ENCODE measurements at places on chromosomes 4 and X.
A peak's percentile ranks its signal among the peaks of the same experiment; 100 is the strongest.

DNA sequence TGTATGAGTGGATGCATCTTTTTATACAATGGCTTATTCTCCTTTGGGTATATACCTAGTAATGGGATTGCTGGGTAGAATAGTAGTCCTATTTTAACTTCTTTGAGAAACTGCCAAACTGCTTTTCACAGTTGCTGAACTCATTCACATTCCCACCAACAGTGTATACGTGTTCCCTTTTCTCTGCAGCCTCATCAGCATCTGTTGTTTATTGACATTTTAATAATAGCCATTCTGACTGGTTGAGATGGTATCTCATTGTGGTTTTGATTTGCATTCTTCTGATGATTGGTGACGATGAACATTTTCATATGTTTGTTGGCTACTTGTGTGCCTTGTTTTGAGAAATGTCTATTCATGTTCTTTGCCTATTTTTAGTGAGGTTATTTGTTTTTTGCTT is 687.0 kb upstream of the EPHA5 start:
- no peaks in the 10 kb centered on the region for H3K27me3 ChIP-seq
- H3K4me3 ChIP-seq = no peak overlapping the region
- no peak overlapping the region for H3K27ac ChIP-seq

DNA sequence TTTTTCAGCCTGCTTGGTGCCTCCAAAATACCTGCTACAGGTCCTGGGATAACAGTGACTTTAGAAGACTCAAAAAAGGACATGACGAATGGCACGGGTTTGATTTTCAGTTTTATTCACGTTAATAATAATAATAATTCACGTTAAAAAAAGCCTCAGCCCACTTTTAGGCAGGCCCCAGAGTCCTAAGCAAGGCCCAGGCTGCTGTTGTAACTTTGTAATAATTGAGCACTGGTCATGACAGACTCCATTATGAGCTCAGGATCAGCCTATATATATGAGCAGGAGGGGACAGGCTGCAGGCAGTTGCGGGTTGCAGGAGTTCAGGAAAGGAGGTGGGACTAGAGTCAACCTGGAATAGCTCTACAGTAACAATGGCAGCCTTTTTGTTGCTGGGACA is at the start of gene TMEM31:
Gene TMEM31, plus strand, starts transcription at position 301 of the 400 bp plus-strand sequence. CDS start 1,350 bp downstream, outside the sequence.
- H3K4me1 ChIP-seq = no peaks in the 10 kb centered on the region
- no peaks in the 10 kb centered on the region for H3K36me3 ChIP-seq
- no peak within 1 kb of the TSS for H3K27ac ChIP-seq
- H3K4me3 ChIP-seq = no peak within 1 kb of the TSS
- no peak for DNase-seq

DNA sequence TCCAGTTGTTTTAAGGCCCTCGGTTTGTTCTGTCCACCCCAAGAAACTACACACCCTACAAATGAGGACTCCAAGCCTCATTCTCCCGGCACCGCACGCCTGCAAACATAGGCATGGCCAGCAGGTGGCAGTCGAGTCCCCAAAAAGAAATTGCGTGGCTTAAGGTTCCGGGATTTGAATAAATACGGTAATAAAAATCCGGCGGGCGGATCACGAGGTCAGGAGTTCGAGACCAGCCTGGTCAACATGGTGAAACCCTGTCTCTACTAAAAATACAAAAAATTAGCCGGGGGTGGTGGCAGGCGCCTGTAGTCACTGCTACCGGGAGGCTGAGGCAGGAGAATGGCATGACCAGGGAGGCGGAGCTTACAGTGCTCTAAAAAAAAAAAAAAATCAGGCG is 21.8 kb upstream of the CSF2RA start:
- no peak overlapping the region for H3K4me3 ChIP-seq
- H3K27ac ChIP-seq = no peak overlapping the region
- no peaks in the 10 kb centered on the region for H3K36me3 ChIP-seq
- DNase-seq = peak; percentile 61
- no peaks in the 10 kb centered on the region for H3K27me3 ChIP-seq

DNA sequence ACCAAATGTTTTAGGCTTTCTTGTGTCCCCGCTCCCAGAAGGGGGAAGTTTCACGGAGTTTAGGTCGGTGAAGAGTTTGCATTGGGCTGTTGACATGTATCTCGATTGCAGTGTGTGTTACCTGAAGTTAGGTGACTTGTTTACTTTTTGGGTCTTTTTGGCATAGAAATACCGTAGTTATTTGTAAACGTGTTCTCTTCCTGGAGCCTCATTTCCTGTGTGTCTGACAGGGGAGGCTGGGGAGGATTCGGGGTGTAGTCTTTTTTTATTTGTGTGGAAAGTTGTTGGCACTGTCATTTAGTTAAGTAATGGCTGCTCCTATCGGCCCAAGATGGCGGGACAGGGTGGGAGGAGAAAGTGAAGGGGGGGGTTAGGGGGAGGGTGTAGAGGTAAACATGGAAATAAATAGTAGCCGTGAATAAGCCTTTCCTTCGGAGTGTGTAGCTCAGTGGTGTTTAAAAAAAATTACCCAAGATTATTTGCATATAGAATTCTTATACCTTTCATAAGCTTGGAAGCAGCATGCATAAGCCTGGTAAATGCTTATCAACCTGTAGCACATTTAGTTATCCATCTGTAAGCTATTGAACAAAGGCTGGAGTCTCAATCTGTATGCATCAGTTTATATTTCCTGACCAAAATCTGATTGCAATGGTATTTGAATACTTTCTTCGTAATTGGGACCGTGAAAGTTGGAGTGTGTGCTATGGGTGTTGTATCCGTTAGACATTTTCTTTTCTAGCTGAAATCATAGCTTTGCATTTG is 1.6 kb downstream of the KDM6A start:
- peak overlapping the region; percentile 88 for H3K27ac ChIP-seq
- no peaks in the 10 kb centered on the region for H3K4me1 ChIP-seq
- DNase-seq = peak; percentile 5

DNA sequence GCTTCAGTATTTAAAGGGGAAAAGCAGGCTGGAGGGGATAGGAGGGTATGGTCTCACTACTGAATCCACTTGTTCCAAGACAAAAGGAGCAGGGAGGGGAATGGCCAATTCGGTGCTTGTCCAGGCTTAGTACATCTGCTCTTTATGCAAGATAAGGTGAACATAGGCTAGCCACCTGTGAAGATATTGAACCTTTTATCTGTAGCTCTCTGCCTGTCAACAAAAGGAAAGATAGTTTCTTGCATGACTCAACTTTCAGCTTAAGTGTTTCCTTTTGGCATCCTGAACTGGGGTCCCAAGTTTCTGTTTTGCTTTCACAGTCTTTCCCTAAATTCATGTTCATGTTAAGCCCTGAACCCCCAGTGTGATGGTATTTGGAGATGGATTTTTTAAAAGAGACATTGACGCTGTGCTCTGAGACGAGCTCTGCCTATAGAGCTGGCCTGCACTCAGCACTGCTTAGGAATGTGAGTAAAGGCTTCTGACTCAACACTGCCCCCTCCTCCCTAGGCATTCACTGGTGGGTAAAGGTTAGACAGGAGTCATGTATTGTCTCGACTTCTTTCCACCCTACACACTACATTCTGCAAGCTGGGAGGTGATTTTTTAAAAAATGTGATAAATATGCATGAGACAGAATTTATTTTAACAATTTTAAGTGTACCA is 28.2 kb downstream of the FAM149A start:
- no peaks in the 10 kb centered on the region for H3K36me3 ChIP-seq
- H3K27ac ChIP-seq = no peak overlapping the region
- H3K4me3 ChIP-seq = no peak overlapping the region
- DNase-seq = no peak
- no peaks in the 10 kb centered on the region for H3K4me1 ChIP-seq

- peaks cover 4% of the 10 kb centered on the region for H3K4me1 ChIP-seq
- peak overlapping the region; percentile 56 for H3K27ac ChIP-seq
- no peaks in the 10 kb centered on the region for H3K27me3 ChIP-seq
- no peak for DNase-seq
These were observed 999 bp downstream of the ZNF518B start for GRCh38 chr4:10456260-10456594.

GRCh38 chr4:156969101-156969500 is 2.5 kb downstream of the PDGFC start:
- peaks cover 3% of the 10 kb centered on the region for H3K4me1 ChIP-seq
- no peak overlapping the region for H3K27ac ChIP-seq
- DNase-seq = no peak
- H3K4me3 ChIP-seq = no peak overlapping the region

- no peak overlapping the region for H3K27ac ChIP-seq
- no peak overlapping the region for H3K4me3 ChIP-seq
- H3K4me1 ChIP-seq = no peaks in the 10 kb centered on the region
- H3K36me3 ChIP-seq = peaks cover 31% of the 10 kb centered on the region
- no peak for DNase-seq
- no peaks in the 10 kb centered on the region for H3K27me3 ChIP-seq
These were observed 57.4 kb downstream of the PTTG2 start for GRCh38 chr4:38017609-38018008.

DNA sequence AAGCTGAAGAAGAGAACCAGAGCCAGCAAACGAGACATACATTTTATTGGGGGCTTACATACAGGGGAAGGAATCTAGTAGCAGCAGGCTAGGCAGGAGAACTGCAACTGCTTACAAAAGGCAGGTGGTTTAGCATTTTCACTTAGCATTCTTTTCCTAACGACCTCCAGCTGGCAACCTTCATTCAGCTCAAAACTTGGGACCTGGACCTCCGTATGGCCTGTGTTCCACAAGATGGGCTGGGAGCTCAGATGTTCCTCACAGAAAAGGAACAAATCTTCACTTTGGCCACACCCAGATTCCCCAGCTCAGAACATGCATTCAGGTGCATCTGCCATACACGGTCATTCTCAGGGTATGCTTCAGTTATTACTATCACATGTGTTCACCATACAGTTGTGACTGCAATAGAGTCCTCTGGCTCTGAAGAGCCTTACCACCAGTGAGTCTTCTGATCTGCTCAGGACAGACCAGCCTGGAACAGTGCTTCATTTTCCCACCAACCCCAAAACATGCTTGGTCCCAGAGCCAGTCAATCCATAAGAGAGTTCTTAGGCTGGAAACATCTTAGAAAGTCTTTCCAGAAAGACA is 29.6 kb upstream of the AP1AR start:
- no peak for DNase-seq
- no peaks in the 10 kb centered on the region for H3K36me3 ChIP-seq
- no peak overlapping the region for H3K4me3 ChIP-seq
- H3K27me3 ChIP-seq = no peaks in the 10 kb centered on the region
- no peaks in the 10 kb centered on the region for H3K4me1 ChIP-seq

GRCh38 chr4:123430501-123430900 is 33.9 kb downstream of the SPRY1 start:
- no peaks in the 10 kb centered on the region for H3K4me1 ChIP-seq
- H3K27ac ChIP-seq = no peak overlapping the region
- no peak for DNase-seq
- H3K36me3 ChIP-seq = no peaks in the 10 kb centered on the region
- H3K4me3 ChIP-seq = no peak overlapping the region

DNA sequence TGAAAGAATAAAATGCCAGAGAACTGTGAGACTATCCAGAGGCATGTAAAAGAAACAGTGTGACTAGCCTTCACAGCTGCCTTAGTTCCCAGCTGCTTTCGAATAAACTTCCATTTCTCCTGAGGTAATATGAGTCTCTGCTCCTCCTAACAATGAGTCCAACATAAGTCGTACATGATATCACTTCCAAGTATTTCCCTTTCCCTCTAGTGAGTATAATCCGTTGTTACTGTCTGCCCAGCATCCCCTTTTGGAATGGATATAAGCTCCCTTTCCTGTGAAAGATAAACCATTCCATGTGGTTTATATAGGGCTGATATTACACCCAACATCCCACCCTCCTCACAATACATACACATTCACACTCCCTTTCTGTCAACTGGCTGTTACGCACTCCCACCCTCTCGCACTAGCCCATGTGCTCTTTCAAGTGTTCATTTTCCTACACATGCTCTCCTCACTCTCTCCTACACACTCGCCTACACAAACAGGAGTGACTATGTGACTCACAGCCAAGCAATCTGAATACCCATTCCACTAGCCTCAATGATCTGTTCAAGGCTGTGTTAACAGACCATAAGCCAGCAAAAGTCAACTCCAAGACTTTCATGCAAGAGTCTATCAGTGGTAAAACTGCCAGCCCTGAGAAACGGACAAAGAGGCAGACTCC is 5.0 kb downstream of the NAF1 start:
- peaks cover 6% of the 10 kb centered on the region for H3K36me3 ChIP-seq
- no peak overlapping the region for H3K27ac ChIP-seq
- no peak for DNase-seq
- no peak overlapping the region for H3K4me3 ChIP-seq
- peaks cover 5% of the 10 kb centered on the region for H3K4me1 ChIP-seq
- H3K27me3 ChIP-seq = no peaks in the 10 kb centered on the region

GRCh38 chr4:168555437-168555836 is 58.6 kb downstream of the PALLD start:
- no peak for DNase-seq
- H3K4me3 ChIP-seq = no peak overlapping the region
- no peaks in the 10 kb centered on the region for H3K27me3 ChIP-seq
- H3K36me3 ChIP-seq = no peaks in the 10 kb centered on the region
- H3K4me1 ChIP-seq = no peaks in the 10 kb centered on the region
- H3K27ac ChIP-seq = no peak overlapping the region

DNA sequence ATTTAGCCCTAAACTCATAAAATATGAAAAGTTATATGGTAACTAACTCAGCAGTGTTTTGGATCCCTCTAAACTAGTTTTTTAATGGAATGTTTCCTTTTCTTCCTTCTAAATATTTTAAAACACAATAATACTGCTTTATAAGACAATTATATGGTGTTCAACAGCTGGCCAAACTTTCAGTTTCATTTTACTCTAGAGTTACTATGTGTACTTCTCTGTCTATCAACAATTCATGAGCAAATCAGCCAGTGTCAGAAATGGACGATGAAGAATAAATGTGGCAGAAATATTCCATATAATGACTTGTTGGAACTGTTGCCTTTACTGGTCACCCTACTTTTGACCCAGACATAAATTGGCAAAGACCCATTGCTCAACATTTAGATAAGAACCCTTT is 64.8 kb upstream of the CXXC4 start:
- no peaks in the 10 kb centered on the region for H3K4me1 ChIP-seq
- DNase-seq = no peak
- no peak overlapping the region for H3K27ac ChIP-seq
- H3K36me3 ChIP-seq = no peaks in the 10 kb centered on the region
